ENCODE measurements at places on chromosomes 12 and 14.

GRCh38 chr12:121713793-121714192 is 1.2 kb downstream of the TMEM120B start:
- no peak for DNase-seq

GRCh38 chr12:30582943-30583342 is 112.7 kb downstream of the IPO8 start:
- DNase-seq = no peak

DNA sequence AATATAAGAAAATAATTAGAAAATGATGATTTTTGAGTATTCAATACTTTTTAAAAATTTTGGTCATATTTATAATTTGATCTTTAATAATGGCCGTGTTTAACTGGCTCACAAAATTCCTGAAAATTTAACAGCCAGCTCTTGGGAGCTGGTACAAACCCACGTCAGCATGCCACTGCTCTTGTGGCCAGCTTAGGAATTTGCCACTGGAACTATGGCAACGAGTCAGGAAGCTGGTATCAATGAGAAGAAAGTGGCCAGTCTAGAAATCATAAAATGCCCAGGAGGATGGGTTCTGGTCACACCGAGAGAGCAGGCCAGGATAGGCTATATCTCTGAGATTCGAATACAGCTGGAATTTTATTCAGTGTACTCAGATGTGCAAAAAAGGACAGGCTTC is 72.2 kb upstream of the PLEKHG3 start:
- peak; percentile 59 for DNase-seq

- DNase-seq = no peak
These were observed 210.9 kb downstream of the LRFN5 start for GRCh38 chr14:41817626-41818025.

DNA sequence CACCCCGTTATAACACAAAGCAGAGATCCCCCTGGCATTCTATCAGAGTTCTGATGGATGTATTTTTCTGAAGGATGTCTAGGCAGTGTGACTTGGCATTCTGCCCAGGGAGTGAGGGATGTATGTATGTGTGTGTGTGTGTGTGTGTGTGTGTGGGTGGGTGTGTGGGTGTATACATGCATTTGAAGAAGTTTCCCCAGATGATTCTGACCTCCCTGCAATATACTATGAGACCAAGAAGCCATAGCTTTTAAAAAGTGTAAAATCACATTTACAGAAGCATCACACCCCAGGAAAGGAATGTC is 59.7 kb upstream of the NAP1L1 start:
- DNase-seq = no peak

DNA sequence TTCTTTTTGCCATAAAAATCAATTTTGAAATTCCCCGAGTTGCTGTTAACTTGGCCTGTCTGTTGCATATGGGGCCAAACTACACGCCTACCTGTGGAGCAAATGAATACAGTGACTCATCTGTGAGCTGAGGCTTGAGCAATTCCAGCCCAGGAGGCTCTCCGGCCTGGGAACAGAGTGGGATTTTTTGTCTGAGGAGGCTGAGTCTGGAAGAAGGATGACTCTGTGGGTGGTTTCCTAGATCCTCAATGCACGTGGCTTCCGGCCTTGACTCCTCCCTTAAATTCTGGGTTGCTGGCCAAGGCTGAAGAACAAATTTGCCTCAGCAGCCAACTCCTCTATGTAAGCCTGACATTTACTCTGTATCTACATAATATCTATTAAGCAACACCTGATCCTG is 124.1 kb downstream of the SSPN start:
- DNase-seq = peak; percentile 60

DNA sequence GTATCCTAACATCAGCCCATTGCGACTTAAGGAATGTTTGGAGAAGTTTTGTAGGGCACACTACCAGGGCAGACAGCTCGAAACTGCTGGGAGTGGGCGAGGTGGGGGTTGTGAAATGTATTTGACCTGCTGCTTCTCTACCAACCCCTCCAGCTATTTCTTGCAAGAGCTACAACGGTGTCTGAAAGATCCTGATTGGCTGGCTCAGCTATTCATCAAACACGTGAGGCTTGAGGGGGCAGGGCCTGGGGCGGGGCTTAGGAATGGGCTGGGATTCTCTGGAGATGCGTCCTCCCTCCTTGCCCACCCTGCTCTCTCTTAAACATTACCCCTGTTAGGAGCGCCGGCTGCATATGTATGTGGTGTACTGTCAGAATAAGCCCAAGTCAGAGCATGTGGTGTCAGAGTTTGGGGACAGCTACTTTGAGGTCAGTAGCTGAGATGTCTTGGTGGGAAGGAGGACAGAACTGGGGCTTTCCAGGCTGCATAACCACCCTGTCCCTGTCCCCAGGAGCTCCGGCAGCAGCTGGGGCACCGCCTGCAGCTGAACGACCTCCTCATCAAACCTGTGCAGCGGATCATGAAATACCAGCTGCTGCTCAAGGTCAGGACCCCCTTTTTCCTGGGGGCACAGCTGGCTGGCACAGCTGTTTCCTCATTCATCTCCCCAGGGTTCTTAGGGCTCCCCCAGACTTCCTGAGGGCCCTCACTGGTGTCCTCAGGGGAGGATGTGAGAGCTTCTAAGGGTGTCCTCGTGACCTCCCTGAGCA is 3.1 kb downstream of the ARHGEF25 start:
- no peak for DNase-seq

DNA sequence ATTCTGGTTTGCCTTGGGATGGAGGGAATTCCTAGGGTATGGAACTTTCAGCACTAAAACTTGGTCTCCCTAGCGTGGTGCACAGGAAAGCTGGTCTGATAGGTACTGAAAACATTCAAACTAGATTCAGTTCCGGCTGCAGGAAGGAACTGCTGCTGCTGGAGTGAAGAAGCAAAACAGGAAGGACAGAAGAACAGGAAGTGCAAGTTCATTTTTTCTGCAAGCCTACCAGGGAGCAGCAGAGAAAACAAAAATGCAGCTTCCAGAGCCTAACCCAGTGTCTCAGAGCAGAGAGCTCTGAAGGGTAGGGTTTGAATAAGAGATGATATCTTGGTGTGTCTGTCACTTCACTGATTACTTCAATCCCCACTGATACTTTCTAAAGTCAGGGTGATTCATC is 165.2 kb downstream of the VRK1 start:
- DNase-seq = no peak

DNA sequence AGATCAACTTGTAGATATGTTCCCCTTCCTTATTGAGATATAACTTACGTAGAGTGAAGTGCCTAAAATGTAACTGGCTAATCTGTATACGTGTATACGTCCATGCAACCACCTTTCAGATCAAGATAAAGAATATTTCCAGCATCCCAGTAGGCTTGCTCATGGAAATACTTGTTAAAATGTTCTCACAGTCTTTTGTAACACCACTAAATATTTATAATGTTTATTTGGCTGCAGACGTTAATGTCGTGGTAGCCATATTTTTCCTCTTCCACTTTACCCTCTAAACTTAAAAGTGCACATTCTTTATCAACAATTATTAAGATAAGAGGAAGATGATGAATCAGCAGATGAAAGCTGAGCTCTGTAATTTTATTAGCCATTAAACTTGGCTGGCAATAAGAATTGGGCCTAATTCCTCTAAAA is 447.4 kb downstream of the AEBP2 start:
- no peak for DNase-seq

DNA sequence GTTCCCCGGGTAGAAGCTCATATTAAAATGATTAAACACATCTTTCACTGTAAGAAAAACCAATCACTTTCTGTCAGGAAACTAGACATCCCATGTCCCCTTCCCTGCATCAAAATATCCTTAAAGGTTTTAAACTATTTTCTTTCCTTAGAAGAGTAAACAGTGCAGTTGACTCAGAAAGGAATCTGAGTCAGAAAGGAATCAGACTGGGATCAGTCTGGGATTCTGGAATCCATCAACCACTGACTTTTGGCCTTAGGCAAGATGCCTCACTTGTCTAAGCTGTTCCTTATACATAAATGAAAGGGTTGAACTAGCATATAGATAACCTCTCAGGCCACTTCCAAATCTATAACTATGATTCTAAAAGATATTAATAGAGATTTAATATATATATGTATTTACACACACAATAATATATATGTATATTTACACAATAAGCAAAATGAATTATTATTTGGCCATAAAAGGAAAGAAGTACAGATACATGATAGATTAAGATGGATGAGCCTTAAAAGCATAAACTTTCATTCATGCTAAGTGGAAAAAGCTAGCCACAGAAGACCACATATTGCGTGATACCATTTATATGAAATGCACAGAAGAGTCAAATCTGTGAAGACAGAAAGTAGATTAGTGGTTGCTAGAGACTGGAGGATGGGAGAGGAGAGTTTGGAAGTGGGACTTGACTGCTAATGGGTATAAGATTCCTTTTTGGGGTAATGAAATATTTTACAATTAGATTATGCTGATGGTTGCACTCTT is 114.4 kb downstream of the SLC38A1 start:
- DNase-seq = peak; percentile 36
